ENCODE measurements at places on chromosomes 2 and 18.

- no peak for DNase-seq
Measured at GRCh38 chr2:183088061-183088460, 9.5 kb downstream of the DUSP19 start.

DNA sequence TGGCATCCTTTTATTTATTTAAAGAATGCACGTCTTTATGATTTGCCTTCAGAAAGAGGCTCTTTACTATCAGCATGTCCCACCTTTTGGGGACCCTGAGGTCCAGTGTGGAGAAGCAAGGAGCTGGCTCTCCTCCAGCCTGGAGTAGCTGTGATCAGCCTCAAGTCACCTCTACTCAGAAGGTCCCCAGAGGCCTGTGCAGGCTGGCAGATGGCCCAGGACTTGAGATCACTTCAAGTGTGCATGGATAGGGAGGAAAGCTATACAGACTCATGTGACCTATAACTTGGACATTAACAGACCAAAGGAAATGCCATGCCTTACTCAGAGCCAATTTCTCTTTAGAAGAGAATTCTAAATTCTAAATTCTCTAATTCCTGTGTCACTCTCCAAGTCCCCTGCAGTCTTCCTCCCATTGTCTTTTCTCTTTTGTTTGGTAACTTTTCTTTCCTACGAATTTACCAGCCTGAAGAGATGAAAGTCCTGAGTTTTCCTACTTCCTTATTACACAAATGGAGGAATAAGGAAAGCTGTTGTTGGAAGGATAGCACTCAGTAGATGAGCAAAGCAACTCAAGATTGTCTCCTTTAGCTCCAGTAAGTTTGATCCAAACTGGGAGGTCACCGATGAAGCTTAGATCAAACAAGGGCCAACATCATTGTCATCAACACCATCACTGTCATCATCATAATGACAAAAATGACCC is 163.9 kb downstream of the GFPT1 start:
- no peak for DNase-seq

GRCh38 chr2:239182981-239183791 is 217.6 kb downstream of the HDAC4 start:
- no peak for DNase-seq

GRCh38 chr2:168515502-168515901 is 59.4 kb downstream of the CERS6 start:
- DNase-seq = no peak

- DNase-seq = no peak
Measured at GRCh38 chr2:217466805-217467204, 536.0 kb downstream of the TNS1 start.

DNA sequence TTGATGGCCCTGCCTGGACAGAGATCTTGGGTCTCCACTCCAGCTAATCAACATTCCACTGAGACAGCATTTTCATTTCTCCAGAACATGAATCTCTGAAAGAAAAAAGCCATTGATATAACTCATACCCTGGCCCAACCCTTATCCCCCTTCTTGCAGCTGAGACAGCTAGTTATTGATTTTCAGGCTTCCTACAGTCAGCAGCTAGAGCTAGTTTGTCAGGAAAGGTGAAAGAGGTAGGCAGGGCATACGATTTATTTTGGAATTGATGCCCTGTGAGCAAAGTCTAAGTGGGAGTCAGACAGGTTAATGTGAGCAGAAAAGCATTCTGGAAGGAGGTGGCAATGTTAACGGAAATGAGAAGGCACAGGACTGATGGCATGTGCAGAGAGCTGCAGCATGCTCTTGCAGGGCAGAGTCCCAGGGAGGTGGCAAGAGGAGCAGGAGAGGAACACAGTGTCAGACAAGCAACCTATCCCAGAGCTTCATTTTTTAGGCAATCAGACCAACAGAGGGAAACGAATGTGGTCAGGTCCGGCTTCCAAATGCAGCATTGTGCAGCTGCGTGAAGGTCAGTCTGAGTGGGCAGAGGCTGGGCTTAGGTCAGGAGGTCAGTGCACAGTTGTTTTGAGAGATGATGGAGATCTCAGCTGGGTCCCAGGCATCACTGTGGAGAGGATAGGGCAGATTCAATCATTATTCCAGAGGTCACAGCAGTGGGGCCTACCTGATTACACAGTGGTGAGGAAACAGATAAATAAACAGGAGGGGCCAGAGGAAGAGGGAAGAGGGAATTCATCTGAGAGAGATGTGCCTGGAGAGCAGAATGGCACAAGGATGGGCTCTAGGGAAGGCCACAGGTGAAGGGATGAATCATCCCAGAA is 134.8 kb downstream of the CMPK2 start:
- no peak for DNase-seq

- DNase-seq = no peak
Measured at GRCh38 chr18:78433562-78433961, 546.1 kb upstream of the SALL3 start.

DNA sequence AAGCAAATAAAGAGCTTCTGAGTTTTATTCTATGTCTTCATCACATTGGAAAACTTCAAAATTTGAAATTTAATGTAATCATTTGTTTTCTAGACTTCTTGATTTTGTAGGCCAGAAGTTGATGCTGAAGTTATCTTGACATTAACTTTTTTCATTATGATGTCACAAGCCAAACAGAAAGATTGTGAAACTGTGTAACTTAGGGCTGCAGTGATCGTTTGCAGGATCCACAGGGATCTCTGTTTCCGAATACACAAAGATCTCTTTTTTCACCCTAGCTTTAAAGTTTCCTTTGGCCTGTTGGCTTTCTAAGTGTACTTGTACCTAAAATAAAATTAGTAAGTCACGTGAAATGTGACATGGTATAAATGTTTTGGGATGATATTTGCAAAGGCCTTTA is 594.9 kb upstream of the CDH2 start:
- no peak for DNase-seq

DNA sequence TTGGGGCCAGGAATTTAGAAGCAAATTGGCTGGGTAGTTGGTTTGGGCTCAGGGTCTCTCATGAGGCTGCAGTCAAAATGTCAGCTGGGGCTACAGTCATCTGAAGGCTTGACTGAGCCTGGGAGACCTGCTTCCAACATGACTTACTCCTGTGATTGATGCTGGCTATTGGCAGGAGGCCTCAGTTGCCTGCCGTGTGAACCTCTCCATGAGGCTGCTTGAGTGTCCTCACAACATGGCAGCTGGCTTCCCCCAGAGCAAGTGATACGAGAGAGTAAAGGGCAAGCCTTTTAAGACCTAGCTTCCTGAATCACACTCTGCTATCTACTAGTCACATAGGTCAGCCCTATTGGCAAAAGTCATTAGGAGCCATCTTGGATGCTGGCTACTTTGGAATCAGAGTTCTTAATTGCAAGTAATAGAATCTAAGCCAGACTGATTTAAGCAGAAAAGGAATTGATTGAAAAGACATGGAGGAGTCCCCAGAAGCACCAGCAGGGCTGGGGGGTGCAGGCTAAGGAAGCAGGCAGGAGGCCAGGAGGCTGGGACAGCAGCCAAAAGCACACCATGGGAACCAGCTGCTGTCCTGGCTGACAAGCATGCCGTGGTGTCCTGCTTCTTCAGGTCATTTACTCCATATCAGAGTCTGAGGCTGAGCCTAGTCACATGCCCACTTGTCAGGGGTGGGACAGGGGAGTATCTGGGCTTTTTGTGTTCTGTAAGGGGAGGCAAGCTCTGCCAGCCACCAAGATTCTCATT is 7.8 kb upstream of the GIGYF2 start:
- no peak for DNase-seq

- no peak for DNase-seq
Measured at GRCh38 chr2:55618275-55619055, 1.0 kb upstream of the PPP4R3B start.

GRCh38 chr2:52880872-52881271 is 886.7 kb upstream of the CHAC2 start:
- no peak for DNase-seq

DNA sequence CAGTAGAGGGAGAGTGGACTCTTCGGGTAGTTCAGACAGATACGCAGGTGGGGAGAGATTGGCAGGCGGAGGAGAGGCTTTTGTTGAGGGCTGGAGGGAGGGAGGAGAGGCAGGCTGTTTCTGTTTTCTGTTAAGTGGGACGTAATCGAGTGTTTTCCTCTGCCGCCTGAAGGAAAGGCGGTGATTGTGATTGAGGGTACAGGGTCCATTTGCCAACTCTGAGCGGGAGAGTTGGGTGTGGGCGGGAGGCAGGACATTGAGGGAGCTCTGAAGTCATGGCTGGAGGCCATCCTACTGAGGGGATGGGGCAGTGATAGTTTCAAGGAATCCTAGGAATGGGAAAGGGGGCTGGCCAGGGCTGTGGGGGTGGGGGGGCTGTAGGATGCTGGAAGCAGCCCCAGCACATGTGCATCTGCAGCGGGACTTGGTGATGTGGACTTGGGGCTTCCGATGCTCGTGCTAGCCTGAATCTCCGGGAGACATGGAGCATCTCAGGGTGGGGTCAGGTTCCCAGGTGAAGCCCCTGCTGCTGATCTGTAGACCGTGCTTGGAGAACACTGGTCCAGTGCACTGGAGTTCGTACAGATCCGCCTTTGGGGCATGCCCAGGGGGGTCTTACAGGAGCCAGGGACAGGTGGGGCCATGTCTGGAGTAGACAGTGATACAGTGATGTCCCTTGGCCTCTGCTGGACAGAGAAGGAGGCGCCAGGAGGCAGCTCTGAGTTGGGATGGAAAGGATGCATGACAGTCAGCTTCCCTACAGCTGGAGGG is 167.5 kb downstream of the AGAP1 start:
- DNase-seq = no peak

DNA sequence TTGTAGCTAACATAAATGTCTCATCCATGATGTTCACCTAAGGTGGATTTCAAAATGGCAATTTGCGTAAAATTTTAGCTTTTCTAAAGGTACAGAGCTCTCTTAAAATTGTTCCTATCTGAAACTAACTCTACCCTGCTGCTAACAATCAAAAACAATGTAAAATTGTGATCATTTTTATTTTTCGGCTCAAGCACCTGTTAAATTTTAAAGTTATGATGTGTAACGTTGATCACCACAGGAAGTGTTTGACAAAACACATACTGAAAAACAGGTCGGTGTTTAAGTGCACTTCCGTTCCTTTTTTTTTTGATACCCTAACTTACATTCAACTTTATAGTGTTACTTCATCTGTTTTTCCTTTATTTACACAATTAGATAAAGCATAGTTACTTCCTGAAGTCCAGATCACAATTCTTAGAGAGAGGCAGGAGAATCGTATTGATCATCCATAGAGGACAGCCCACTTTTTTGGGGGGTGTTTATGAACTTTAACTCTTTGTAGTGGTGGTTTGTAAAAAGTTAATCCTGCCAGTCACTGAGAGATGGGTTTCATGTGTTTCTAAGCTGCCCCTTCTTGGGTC is 6.0 kb upstream of the NCK2 start:
- DNase-seq = no peak

- no peak for DNase-seq
Measured at GRCh38 chr2:109679225-109679624, 65.1 kb downstream of the SOWAHC start.

DNA sequence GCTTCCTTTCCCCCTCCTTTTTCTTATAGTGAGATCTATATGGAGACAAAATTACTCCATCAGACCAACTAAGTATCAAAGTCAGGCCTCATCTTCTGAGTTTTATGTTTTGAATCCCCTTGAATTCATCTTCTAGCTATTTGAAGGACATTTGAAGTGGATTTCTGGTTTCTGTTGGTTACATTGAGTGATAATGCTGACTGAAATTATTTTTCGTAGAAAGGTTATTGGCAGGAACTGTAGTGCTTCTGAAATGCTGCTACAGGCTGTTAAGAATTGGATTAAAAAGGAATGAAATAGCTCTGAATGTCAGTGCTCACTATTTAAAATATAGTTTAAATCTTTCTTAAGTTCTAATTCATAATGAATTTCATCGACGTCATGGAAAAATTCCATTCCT is 361.0 kb upstream of the TMEFF2 start:
- no peak for DNase-seq

DNA sequence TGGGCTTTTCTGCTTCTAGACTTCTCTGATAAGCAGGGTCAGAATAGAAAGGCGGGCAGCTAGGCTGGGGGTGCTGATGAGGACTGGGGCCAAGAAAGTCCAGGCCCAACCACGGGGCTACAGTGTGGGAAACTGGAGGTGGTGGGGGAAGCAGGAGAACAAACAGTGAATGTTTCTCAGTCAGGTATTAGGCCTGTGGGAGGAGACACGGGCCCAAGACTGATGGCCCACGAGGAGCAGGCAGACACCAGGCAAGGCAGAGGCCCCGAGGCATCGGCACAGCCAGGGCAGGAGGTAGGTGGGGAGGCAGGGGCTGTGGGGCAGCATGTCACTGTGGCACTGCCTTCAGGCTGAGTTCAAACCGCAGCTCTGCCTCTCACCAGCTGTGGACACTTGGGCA is 40.7 kb downstream of the KCNIP3 start:
- DNase-seq = no peak

DNA sequence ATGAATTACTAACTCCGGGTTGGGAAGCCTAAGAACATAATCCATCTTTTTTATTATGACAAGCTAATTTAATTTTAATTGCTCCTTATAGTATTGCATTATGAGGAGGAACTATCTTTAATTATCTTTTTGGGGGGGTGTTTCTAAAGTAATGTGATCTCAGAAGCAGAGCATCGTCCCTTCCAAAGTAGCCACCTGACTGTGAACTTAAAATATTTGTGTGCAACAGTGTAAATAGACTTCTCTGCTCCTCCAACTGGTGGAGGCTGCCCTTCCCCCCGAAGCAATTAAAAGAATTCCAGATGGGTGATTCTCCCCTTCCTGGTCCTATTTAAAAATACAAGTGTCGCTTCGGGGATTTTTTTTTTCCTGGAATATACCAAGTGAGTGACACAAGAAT is 55.7 kb downstream of the TCF7L1 start:
- no peak for DNase-seq

DNA sequence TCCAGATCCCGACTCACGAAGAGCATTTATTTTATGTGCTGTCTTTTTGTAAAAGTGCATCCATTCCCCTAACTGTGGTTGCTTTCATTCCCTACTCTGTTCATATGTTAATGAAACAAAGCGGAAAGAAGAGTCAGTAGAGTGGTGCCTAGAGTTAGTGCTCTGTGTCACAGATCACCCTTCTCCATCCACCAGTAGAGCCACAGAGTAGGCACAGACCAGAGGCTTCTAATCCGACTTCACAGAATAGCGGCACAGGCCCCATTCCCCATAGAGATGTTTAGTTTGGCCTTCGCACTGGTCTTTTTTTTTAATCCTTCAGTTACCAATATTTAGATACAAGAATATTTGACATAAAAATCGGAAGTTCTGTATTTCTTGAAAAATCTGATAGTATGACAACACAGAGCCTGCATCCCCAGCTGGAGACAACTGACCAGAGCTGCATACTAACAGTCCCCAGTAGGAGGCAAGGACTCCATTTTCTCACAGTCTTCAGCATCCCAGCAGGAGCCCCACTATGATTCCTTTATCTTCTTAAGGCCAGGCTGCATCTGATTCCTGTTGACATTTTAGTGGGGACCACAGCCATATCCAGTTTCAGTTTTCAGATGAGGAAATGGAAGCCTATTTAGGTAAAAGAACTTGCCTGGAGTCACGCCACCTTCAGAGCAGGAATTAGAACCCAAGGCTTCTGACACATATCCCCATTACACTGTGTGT is 7.0 kb downstream of the G6PC2 start:
- no peak for DNase-seq
